Naive thymus-derived CD8-positive, alpha-beta T cell (primary cell): ENCODE measurements at places on chromosomes 6 and 20.
A peak's percentile ranks its signal among the peaks of the same experiment; 100 is the strongest.

GRCh38 chr6:168136001-168136400 is 57.0 kb upstream of the FRMD1 start:
- H3K4me1 ChIP-seq: peaks cover 3% of the 10 kb centered on the region
- H3K4me3 ChIP-seq: no peak overlapping the region
- no peak overlapping the region for H3K27ac ChIP-seq
- DNase-seq: no peak

DNA sequence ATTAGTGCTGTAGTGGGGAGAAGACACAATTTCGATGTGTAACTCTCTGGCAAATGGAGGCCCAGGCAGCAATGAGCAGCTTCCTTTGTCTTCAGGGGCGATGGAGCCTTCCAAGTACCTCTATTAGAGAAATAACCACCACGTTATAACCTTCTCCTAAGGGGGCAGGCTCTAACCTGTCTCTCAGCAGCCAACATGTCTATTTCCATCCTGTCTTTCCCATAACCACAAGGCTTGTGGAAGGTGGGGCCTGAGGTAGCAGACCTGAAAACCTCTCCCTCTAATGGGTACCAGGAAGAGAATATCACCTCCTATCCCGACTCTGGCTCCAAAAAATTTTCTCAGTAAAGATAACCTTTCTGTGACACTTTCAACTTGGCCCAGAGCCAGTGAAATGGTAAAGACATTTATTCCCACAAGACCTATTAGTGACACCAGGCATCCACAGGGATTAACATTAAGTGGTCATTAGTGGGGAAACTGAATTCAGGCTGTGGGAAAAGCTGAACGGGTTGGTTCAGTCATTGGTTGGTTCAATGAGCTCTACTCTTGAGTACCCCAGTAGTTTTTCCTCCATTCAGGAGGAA is 4.0 kb downstream of the PEX6 start:
- H3K27me3 ChIP-seq: no peaks in the 10 kb centered on the region
- H3K4me1 ChIP-seq: peaks cover 51% of the 10 kb centered on the region
- H3K36me3 ChIP-seq: peaks cover 4% of the 10 kb centered on the region

DNA sequence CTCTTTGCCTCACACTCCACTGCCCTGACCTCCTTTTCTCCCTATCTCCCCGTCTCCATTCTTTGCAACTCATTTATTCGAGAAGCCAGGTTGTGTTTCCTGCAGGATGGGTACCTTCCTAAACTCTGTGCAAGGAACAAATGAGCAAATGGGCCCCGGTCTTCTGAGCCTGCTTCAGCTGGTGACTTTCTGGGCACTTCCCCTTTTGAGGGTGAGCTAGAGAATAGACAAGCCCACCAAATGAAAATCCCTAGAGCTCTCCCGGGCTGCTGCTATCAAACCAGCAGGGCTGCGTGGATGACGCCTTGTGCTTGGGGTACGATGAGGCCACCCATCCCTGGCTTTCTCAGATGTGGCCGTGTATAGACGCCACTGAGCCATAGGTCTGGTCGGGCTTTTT is 91.0 kb upstream of the FOXA2 start:
- no peak overlapping the region for H3K4me3 ChIP-seq
- H3K27me3 ChIP-seq: no peaks in the 10 kb centered on the region

DNA sequence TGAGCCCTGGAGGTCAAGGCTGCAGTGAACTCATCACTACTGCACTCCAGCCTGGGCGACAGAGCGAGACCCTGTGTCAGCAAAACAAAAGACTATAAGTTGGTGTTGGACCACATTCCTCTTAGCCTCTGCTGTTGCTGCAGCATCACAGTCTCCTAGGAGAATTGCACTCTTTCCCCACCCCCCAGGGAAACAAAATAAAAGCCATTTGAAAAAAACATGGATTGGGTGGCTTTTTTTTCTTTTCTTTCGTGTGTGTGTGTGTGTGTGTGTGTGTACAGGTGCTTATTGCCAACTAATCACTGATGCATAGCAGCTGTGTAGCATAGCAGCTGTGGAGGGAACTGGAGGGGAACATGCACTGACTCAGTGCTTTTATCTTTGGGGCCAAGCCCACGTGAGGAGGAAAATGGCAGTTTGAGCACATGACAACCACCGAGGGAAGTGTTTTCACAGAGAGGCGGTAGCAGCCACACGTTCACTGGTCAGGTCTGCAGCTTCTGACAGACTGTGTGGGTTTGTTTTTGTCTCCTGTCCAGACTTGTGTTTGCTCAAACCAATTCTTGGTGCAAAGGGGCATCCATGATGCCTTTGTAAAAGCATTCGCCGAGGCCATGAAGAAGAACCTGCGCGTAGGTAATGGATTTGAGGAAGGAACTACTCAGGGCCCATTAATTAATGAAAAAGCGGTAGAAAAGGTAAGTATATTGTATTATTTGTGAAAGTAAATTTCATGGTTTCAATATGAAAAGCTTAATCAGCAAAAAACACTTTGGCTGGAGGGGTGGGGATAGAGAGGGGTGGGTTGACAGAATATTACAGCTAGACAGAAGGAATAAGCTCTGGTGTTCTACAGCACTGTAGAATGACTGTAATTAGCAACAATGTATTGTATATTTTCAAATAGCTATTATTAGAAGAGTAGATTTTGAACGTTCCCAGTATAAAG is 27.7 kb downstream of the ALDH5A1 start:
- peaks cover 22% of the 10 kb centered on the region for H3K4me1 ChIP-seq
- no peak overlapping the region for H3K4me3 ChIP-seq
- peaks cover 3% of the 10 kb centered on the region for H3K36me3 ChIP-seq
- DNase-seq: no peak
- no peaks in the 10 kb centered on the region for H3K27me3 ChIP-seq
- no peak overlapping the region for H3K27ac ChIP-seq

GRCh38 chr20:722822-723644 is 45.3 kb downstream of the SLC52A3 start:
- no peaks in the 10 kb centered on the region for H3K36me3 ChIP-seq
- H3K27ac ChIP-seq: no peak overlapping the region
- no peaks in the 10 kb centered on the region for H3K4me1 ChIP-seq
- DNase-seq: no peak

DNA sequence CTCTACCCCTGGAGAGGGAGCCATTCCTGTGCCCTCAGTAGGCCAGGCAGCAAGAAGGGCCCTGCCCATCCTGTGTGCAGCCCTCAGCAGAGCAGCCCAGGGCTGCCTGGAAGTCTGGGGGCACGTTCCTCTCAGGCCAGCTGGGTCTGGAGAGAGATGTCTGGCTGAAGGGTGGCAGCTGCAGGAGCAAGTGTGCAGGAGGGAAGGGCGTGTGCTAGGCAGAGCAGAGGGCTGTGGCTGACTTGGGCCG is 62.7 kb downstream of the NOL4L start:
- peaks cover 36% of the 10 kb centered on the region for H3K4me1 ChIP-seq
- H3K27ac ChIP-seq: peak overlapping the region; percentile 90

DNA sequence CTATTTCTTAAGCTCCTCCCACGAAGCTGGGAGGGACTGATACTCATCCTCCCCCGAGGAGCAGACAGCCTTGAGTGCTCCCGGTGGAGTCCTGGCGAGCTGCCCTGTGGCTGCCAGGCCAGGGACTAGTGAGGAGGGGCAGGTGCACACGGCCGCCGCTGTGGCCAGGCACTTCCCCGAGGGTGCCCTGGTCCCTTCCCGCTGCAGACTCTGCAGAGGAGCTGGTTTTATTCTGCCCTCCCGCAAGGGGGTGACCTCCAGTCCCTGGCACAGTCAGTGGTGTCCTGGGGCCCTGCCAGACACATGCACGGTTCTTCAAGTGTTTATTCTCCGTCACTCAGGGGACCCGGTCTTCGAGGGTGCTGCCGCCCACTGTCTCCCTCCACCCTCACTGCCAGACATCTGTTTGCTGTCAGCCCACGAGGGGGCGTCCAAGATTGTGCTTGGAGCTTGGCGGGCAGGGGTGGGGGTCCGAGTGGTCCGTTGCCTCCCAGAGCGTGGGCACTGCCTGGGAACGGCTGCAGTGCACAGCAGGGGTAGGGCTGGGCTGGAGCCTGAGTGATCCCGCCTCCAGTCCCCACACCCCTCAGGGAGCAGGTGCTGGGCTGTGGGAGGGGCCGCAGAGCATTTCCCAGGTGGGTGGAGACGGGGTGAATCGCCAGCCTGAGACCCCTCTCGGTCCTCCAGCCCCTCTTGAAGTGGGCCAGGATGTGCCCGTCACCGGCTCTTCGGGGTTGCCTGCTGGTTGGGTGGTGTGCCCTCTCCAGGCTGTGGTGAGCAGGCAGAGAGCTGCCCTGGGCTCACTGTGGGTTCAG is 3.1 kb upstream of the CABLES2 start:
- no peaks in the 10 kb centered on the region for H3K27me3 ChIP-seq
- peaks cover 11% of the 10 kb centered on the region for H3K4me1 ChIP-seq
- H3K36me3 ChIP-seq: no peaks in the 10 kb centered on the region

- no peak for DNase-seq
- H3K27me3 ChIP-seq: no peaks in the 10 kb centered on the region
- peaks cover 7% of the 10 kb centered on the region for H3K36me3 ChIP-seq
Measured at GRCh38 chr6:89387516-89388201, 24.4 kb downstream of the RRAGD start.

DNA sequence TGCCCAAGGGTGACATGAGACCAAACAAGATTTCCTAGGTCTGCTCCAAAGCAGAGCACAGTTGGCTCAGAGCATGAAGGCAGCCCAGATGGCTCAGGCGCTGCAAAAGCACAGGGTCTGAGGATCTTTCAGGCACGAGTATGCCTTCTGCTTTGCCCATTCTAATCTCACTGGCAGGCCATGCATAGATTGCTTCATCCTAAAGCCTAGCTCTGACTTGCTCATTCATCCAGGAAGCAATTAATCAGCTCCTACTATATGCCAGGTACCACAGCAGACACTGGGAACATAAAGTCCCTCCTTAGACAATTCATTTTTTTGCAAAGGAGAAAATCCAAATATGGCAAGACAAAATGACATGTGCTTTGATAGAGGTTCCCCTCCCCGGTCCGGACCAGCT is 31.2 kb downstream of the GPLD1 start:
- no peak overlapping the region for H3K4me3 ChIP-seq
- no peaks in the 10 kb centered on the region for H3K4me1 ChIP-seq
- no peaks in the 10 kb centered on the region for H3K27me3 ChIP-seq
- H3K36me3 ChIP-seq: peaks cover 4% of the 10 kb centered on the region
- H3K27ac ChIP-seq: no peak overlapping the region
- DNase-seq: no peak

- H3K27me3 ChIP-seq: no peaks in the 10 kb centered on the region
- H3K4me1 ChIP-seq: peaks cover 16% of the 10 kb centered on the region
- H3K36me3 ChIP-seq: no peaks in the 10 kb centered on the region
- no peak for DNase-seq
- H3K27ac ChIP-seq: no peak overlapping the region
- H3K4me3 ChIP-seq: no peak overlapping the region
Measured at GRCh38 chr6:135280375-135281136, 99.4 kb downstream of the MYB start.

- no peak overlapping the region for H3K4me3 ChIP-seq
- no peaks in the 10 kb centered on the region for H3K27me3 ChIP-seq
- DNase-seq: no peak
- H3K4me1 ChIP-seq: peaks cover 20% of the 10 kb centered on the region
Measured at GRCh38 chr20:32623667-32624157, 38.6 kb upstream of the NOL4L start.

- H3K4me3 ChIP-seq: peak within 1 kb of the TSS; percentile 90
- H3K27ac ChIP-seq: peak within 1 kb of the TSS; percentile 94
- peaks cover 27% of the 10 kb centered on the region for H3K36me3 ChIP-seq
- H3K4me1 ChIP-seq: peaks cover 26% of the 10 kb centered on the region
Measured at GRCh38 chr20:62952373-62952967, at the start of gene SLC17A9. Gene SLC17A9 (plus strand): TSS chr20:62952709. CDS start chr20:62952831, 122 bp downstream.

GRCh38 chr6:4545893-4546292 is 230.3 kb upstream of the CDYL start:
- H3K27ac ChIP-seq: no peak overlapping the region
- peaks cover 14% of the 10 kb centered on the region for H3K27me3 ChIP-seq
- no peaks in the 10 kb centered on the region for H3K36me3 ChIP-seq
- no peaks in the 10 kb centered on the region for H3K4me1 ChIP-seq

- DNase-seq: no peak
- H3K4me3 ChIP-seq: no peak overlapping the region
- no peaks in the 10 kb centered on the region for H3K27me3 ChIP-seq
- H3K27ac ChIP-seq: no peak overlapping the region
- no peaks in the 10 kb centered on the region for H3K4me1 ChIP-seq
Measured at GRCh38 chr20:7379621-7380220, 560.5 kb downstream of the HAO1 start.

DNA sequence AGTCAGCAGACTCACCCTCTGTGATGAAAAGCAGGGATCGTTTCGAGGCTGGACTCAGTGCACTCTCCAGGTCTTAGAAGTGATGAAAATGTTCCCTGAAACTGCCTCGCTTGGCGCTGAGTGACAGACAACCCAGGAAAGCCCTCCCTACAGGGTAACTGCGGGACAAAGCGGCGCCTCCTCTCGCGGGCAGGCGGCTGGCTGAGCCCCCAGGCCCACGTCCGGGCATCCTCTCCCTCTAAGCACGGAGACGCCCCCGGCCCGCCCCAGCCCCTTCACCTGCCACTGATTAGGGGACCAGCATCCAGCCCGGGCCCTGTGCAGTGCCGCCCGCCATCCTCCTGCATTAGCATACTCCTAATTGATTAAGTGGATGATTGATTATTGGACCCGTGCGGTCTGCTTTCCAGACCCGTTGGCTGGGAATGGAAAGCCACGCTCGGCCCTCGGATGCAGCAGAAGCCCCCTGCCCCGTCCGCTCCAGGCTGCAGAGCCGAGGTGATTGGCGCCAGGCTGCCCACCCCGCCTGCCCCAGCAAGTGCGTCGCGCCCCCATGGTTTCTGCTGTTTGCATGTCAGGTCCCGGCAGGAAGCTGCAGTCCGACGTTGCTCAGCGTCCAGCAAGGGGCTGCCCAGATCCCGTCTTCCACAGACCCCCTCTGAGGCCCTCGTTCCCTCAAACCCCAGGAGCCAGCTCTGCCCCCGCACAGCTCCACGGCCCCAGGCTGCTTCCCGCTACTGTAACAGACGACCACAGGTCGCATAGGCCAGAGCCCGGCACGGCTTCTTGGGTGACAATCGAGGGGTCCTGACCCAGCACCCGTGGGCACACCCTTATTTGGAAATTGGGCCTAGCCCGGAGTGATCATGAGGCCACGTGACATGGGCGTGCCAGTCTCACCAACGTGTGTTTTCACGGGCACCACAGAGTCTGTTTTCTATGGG is 131.6 kb downstream of the DLL1 start:
- no peaks in the 10 kb centered on the region for H3K27me3 ChIP-seq
- peak; percentile 52 for DNase-seq

- H3K27ac ChIP-seq: peak overlapping the region; percentile 63
- peaks cover 61% of the 10 kb centered on the region for H3K4me1 ChIP-seq
- peak overlapping the region; percentile 28 for H3K4me3 ChIP-seq
- no peak for DNase-seq
Measured at GRCh38 chr6:6006006-6006427, 708 bp downstream of the NRN1 start.

DNA sequence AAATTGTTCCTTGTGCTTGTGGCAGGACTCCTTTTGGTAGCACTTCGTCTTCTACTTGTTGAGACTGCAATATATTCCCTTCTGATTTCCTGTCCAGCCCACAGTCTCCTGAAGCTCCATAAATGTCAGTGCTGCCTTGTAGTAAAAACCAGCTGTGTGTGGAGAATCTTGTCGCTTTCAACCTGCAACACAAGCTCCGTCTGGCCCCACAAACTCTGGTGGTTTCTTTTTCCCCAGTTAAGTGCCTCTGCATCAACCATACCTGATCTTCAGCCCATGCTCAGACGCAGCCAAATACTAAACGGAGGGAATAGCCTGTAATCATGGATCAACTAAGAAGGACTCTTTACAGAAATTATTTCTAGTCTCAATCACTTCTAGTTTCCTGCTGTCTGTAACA is 1133.3 kb upstream of the ADGRB3 start:
- no peaks in the 10 kb centered on the region for H3K36me3 ChIP-seq
- H3K27ac ChIP-seq: no peak overlapping the region
- no peak for DNase-seq
- H3K4me3 ChIP-seq: no peak overlapping the region
- H3K4me1 ChIP-seq: no peaks in the 10 kb centered on the region

- H3K4me1 ChIP-seq: peaks cover 8% of the 10 kb centered on the region
- no peak for DNase-seq
- peak overlapping the region; percentile 71 for H3K4me3 ChIP-seq
- H3K36me3 ChIP-seq: no peaks in the 10 kb centered on the region
- H3K27me3 ChIP-seq: peaks cover 92% of the 10 kb centered on the region
Measured at GRCh38 chr6:127120023-127120786, 1.7 kb downstream of the RSPO3 start.
